GF-D8 (cell line): ENCODE measurements at places on chromosomes 12 and 14.

DNA sequence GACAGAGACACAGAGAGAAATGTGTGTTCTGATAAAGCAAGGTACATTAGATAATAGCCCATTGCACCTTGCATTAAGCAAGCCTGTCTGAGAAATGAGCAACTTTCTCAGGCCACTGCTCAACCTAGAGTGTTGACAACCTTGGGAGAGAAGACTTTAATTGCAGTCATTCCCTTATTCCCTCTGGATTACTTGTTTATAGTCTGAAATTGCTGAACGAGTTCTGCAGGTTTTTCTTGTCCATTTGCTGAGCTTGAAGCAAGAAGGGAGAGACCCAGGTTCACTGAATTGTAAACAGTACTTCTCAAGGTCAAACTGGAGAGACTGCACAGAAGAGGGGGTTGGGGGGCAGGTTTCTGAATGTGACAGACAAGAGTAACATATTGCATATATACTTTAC lies 159.4 kb upstream of the PLEKHG7 start:
- no peak for DNase-seq

GRCh38 chr12:38154096-38155019 lies 162.2 kb upstream of the ALG10B start:
- DNase-seq: no peak

GRCh38 chr14:50347521-50347920 lies 35.4 kb downstream of the DMAC2L start:
- DNase-seq: no peak

GRCh38 chr12:97985834-97986233 lies 523.2 kb downstream of the RMST start:
- no peak for DNase-seq

DNA sequence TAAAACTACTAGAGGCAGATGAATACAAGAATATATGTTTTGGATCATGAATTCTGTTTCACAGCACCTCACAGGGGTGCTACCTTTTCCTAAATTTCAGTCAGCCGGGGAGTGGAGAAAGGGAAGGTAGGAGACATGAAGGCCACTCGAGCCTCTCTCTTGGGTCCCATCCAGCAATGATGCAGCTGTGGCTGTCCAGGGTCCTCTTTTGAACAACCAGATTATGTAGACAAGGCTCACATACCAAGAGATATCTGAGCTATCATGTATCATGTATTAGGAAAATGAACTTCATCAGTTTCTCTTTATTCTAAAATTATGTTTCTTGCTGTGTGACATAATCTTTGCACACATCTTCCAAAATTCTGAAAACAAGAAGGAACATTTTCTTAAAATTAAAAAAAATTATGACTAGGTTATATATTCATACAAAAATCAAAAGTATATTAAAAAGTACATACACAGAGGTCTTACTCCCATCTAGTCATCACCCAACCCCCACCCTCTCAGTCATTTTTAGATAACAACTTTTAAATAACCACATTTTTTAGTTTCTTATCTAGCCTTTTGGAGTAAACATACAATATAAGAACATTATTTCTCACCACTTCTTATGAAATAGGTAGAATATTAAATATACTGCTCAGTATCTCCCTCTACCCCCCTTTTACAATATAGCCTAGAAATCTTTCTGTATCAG lies 88.7 kb downstream of the ACADS start:
- DNase-seq: no peak

DNA sequence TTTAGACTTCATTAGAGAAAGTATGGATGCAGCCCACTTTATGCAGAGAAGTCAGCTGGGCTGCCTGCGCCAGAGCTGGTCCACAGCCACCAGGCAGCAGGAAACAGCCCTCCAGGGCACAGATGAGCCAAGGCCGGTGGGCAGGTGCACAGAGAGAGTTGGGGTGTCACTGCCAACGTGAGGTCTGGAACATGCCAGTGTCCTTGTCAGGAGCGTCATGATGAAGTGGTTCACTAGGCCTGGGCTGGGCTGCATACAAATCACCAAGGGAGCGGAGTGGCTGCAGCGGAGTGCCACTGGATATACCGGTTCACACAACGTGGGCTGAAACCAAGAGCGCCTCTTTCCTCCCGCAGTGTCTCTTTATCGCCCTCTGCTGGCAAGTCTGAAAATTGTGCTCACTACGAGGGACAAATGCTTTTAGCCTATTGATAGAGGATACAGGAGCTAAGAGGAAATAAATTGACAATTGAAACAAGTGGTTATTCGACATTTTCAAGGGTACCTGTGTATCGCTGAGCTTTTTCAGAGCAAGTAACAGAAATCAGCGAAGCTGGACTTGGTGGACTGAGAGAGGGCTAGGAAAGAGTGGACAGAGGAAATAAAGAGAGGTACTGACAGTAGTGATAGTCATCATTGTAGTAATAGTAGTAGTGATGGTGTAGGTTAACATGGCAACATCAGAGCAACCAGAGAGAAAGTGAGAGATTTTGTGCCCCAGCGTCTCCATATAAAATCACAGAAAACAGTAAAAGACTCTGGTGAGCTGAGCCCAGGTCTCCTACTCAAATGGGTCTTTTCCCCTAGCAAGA lies 52.0 kb upstream of the ITPR2 start:
- DNase-seq: peak; percentile 11

GRCh38 chr12:13369474-13370056 lies 173.0 kb downstream of the EMP1 start:
- DNase-seq: no peak

DNA sequence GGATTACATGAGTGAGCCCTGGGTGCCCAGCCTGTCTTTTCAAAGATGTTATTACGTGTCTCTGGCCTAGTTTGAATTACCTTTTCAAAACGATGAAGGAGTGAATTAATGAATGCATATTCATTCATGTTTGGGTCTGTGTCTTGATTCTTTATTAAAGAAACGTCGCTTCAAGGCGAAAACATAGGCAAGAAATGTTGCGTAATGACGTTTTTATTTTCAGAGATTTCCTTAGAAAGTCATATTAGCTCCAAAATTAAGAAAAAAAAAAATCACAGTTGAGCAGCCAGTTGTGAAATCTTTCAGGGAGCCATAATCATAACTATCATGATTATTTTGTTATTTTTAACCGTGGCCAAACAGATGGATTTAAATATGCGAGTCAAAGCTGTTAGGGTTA lies 3.5 kb downstream of the PPFIBP1 start:
- no peak for DNase-seq

DNA sequence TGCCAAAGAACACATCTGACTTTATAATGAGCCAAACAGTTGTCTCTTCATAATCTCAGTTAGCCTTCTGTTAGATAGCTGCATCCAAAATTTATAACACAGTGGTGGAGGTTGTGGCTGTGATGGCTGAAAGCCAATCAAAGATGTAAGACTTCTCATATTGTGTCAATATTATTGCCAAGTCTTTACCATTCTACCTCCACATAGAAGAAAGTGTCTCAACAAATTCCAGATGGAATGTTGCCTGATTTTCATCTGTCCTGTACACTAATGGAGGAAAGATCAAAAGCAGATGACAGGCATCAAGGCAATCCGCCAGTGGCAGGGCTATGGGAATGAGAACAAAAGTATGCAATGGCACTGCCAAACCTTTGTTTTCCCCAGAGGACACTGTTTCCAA lies 813.1 kb upstream of the NOVA1 start:
- DNase-seq: no peak

- DNase-seq: no peak
Observed at GRCh38 chr12:77998236-77998786, 167.6 kb downstream of the NAV3 start.

DNA sequence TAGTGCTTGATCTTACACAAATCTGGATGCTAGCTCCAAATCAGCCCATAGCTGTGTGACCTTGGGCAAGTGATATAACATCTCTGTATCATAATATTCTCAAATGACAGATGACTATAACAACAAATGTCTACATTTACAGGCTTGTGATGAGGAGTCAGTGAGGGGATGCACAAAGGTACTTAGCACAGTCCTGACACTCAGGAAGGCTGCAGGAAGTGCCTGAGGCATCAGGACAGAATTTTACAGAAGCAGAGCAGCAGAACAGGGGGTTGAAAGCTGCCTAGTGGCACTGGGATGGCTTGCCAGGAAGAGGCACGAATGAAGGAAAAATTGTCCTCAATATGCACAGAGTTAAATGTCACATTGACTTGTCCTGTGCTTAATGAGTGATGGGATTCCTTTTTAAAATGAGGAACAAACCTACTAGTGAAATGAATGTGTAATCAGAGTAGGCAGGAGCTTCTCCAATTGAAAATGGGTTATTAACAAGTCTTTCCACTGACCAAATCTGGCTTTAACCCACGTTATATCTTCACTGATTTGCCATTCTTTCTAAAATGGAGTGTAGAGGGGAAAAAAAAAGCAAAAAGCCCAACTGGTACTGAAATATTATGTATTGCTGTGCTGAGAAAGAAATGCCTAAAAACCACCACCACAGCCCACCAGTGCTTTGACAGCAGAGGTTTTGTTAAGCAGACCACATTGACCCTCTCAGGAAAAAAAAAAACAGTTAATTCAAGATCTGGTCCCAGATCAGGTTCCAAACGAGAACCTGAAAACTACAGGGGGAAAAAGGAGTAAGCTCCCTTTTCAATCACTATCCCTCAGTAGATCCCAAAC lies 11.6 kb downstream of the BTG1 start:
- DNase-seq: peak; percentile 32

- DNase-seq: peak; percentile 91
Observed at GRCh38 chr14:24662753-24663152, 28.8 kb upstream of the GZMB start.

DNA sequence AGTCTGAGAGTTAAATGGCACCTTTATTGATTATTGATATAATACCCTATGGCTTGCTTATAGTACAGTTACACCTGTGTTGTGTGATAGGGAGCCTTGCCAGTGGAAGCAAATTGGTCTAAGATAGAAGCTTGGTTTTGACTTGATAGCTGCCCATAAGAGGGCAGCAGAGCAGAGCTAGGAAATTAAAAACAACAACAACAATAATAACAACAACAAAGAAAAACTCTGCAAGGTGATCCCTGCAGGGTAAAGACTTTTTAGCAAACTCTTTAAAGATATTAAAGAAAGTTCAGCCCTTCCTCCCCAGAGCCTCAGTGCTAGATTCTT lies 18.0 kb upstream of the RNASE10 start:
- no peak for DNase-seq

DNA sequence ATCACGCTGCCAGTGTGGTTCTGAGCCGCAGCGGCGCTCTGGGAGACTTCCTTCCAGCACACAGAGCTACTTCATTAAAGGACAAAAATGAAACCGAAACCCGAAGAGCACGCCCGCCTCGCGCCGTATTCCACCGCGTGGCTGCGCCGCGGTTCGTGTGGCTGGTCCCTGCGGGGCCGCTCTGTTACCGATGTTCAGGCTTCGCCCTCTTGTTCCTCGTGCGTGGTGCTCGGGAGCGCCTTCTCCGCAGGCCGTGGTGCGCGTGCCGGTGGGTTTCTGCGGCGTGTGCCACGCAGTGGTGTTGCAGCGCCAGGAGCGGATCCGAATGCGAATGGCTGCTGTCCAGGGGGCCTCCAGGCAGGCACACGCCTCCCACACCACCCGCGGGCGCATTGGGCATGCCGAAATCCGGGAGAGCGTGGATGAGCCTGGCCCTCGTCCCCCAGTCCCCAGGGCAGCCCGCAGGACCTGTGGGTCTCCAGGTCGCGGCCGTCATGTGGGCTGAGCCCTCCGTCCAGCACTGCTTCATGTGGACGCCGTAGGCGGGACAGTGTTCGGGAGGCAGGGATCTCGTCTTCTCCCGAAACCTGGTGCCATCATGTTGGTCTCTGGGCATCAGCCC lies 91.2 kb downstream of the ADGRD1 start:
- DNase-seq: no peak

DNA sequence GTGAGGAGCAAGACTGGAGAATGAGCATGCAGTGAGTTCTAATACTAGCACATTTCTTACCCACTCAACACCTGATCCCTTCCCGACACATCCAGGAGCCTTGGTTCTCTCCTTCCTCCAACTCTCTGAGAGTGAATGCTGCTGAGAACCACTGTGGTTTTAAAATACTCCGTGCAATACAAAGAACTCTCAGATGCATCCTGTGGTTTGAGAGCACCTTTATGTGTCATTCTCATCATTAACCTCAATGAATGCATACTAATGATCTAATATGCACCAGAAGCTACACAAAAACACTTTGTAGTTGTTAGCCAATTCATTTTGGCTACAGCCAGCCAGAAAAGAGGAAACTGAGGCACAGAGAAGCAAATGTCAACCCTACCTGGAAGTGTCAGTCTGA lies 87.6 kb downstream of the GALNT8 start:
- no peak for DNase-seq

DNA sequence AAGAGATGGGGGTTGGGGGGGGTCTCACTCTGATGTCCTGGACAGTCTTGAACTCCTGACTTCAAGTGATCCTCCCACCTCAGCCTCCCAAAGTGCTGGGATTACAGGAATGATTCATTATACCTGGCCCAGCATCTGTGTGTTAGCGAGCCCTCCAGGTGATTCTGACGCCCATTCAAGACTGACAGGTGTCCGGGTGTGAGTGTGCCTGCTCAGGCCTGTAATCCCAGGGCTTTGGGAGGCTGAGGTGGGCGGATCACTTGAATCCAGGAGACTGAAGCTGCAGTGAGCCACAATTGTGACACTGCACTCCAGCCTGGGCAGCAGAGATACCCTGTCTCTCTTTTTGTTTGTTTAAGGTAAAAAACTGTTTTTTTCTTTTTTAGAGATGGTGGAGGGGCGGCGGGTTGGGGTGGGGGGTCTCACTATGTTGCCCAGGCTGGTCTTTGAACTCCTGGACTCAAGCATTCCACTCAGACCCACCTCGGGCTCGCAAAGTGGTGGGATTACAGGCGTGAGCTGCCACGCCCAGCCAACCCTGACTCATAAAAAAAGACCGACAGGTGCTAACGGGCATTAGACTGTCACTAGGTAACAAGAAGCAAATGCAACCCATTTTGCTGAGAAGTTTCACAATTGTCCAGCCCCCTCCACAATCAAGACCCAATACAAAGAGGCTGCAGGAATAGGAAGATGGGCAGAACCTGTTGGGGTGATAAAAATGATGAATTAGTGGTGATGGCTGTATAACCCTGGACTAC lies 4.7 kb downstream of the VSIG10 start:
- DNase-seq: no peak

- DNase-seq: no peak
Observed at GRCh38 chr12:5248230-5248629, 183.7 kb upstream of the NTF3 start.

DNA sequence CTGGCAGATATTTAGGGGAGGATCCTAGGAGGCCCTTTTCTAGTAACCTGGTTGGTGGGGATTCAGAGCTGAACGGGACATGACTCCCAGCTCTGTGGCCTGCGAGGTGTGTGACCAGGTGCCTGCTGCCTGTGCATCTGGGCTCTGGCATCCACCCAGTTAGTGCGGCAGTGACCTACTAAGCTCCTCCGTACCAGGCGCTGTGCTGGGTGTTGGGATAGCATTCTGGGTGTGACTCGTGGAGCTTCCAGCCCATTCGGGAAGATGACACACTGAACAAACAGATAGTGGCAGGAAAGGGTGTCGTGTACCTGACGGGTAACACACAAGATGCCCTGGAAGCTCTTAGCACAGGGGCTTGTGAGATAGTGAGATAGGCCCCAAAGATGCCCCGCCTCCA lies 80.9 kb downstream of the ACACB start:
- DNase-seq: no peak

DNA sequence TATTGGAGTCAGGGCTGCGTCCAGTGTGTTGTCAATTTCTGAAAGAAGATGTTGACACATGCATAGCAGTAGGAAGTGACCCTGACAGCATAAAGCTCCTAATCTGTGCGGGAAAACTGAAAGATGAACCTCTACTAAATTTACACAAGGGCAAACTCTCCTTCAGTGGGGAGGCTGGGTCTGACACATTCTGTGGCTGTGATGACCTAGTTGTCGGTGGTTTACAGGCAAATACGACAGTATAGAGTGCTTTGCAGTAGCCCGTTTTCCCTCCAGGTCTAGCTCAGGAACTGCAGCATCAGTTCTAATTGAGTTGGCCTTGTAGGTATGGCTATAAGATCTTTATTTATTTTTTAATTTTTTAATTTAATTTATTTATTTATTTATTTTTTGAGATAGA lies 14.8 kb upstream of the GABARAPL1 start:
- DNase-seq: no peak
